Adipocyte (in vitro differentiated cells): ENCODE measurements at places on chromosomes 6 and 20.

GRCh38 chr6:11538052-11538818 lies 686 bp downstream of the TMEM170B start:
- DNase-seq = peak; percentile 64

DNA sequence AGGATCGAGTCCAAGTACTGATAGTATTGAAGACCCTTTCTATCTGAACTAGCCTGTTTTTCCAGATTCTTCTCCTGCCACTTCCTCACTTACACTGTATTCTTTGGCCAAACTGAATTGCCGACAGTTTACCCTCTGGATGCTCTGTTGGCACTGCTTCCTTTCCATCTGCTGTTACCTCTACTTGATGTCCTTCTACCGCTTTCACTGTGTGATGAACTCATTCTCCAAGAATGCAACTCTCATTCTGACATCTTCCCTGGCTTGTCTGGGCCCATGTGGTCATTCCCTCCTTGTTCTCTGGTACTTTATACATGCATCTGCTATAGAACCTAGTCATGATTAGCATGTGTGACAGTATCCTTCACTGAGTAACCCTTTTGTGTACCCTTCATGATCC lies 16.3 kb downstream of the RPRD1B start:
- peak; percentile 41 for DNase-seq

DNA sequence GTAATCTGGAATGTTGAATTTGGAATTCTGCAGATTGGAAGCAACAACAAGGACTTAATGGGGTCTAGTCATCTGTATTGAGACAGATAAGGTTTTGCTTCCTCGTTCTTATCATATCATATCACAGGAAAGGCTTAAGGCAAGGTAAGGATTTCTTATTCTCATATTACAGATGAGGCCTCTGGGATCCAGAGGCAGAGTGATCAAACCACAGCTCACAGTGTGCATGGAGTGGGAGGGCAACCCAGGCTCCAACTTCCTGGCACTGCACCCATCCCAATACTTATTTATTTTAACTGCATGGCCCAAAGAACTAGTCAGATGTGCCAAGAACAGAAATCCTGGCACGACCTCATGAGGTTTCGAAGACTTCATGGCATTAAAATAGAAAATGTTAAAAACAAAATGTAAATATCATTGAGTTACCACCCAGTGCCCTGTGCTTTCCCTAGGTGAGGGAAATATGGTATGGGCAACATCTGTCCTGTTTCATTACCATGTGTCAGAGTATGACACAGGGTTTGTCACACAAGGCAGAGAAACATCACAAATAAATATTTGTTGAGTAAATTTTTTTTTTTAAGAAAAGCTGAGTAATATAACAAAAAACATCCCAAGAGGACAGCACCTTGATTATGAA lies 191.9 kb downstream of the ISM1 start:
- DNase-seq = peak; percentile 24

GRCh38 chr20:8663424-8663823 lies 405.5 kb upstream of the PLCB4 start:
- no peak for DNase-seq

DNA sequence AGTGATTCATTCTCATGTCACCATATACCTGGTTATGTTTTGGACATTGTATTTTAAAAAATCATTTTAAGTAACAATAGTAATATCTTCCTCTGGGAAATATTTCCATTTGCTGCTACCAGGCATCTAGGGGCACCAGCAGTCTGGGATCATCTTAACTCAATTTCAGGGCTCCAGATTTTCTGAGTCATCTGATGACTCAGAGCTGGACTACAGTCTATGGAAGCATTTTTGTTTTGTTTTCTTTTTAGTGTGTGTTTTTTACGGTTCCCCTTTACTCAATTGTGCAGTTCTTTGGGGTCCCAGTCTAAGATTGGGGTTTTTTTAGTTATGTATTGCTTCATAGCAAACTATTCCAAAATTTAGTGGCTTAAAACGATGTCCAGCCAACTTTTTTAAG lies 5.7 kb upstream of the FKBP5 start:
- no peak for DNase-seq

DNA sequence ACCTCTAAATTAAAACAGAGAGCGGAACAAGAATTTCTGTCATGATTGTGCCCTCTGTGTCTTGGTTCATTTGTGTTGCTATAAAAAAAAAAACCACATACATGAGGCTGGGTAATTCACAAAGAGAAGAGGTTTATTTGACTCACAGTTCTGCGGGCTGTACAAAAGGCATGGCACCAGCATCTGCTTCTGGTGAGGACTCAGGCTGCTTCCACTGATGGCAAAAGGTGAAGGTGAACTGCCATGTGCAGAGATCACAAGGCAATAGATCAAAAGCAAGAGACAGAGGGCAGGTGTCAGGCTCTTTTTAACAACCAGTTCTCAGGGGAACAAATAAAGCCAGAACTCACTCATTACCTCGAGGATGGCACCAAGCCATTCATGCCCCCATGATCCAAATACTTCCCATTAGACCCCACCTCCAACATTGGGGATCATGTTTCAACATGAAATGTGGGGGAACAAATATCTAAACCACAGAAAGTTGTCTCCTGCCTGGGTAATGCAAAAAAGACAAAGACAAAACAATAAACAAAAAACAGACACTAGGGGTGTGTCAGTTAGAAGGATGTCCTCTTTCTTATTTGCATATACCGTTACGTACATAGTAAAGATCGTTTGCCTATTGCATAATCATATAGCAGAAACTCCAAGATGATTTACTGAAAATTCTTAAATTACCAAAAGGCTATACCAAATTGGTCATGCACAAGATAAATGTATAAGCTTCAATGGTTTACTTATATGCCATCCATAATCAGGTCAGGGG lies 17.0 kb downstream of the SERPINB9 start:
- no peak for DNase-seq

GRCh38 chr20:25000268-25000801 lies 7.8 kb upstream of the APMAP start:
- peak; percentile 74 for DNase-seq

DNA sequence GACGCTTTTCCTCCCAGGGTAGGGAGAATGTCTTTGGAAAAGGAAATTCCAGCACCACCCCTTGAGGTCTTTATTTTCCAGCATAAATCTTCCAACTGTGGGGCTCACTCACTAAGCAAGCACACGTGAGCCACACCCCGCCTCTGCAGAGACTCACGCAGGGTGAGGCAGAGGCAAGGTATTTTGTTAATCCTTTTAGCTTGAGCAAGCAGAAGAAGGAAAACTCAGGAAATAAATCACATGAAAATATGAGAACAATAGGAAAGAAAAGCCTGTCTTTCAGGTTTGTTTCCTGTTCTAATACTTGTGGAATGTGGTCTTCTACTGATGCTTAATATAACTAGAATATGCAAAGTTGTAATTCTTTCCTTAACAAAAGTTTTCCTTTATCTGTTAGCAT lies 4.1 kb upstream of the PHACTR2 start:
- DNase-seq = peak; percentile 80

- no peak for DNase-seq
Observed at GRCh38 chr6:112990971-112991370, 643.8 kb downstream of the RFPL4B start.

DNA sequence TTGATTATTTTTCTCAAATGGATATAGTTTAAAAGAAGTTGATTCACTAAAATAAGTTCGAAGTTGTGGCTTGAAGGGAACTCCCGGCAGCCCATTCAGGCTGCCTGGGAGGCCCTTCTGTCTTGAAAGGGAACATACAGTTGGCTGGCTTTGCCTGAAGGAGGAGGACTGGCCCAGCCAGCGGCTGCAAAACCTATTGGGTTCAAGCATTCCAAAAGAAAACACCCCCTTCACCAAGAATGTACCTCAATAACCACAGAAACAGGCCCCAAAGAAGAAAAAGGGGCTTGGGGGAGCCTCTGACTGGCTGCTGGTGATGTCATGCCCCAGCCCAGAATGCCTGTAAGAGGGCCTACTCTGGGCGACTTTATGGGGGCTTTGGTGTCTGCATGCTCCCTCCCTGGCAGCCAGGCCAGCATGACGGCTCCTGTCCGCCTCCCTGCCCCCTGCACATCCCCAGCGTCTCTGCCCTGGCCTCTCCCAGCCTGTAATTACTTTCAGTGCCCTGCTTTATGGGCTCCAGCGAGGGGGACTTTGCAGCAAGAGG lies 36.5 kb downstream of the MAFB start:
- no peak for DNase-seq

DNA sequence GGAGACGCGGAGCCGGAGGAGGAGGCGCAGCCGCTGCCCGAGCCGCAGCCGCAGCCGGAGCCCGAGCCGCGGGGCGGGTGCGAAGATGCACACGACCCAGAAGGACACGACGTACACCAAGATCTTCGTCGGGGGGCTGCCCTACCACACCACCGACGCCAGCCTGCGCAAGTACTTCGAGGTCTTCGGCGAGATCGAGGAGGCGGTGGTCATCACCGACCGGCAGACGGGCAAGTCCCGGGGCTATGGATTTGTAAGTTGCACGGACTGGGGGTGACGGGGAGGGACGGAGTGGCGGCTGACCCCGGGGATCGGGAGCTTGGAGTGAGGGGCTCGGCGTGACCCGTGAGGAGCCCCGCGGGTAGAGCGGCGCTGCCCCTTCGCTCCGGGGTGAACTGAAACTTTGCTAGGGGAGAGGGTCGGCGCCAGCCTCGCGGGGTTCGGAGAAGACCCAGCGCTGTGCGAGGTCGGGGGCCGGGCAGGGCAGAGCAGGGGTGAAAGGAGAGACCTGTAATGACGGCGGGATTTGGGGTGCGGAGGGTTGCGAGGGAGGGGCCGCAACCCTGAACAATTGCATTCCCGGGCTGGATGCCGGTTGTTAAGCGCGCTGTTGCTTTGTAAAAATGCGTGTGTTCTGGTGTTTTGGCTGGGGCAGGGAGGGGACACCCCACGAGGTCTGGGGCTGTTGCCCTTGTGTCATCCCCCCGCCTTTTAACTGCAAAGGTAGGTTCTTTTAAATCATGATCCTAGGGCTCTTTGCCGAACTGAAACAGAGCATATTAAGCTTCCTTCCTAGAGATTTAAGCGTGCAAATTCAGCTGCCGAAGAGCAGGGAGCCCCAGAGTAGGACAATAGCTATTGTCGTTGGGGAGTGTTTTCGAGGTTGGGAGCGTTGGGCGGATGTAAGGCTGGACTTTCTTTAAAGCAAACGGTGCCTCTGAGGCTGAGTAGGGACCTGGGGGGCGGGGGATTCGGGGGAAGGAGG lies 628 bp downstream of the RBM24 start:
- peak; percentile 66 for DNase-seq

- DNase-seq = peak; percentile 76
Observed at GRCh38 chr6:1390133-1390945, 963 bp downstream of the FOXF2 start.

GRCh38 chr6:36765594-36766398 lies 68.2 kb downstream of the RAB44 start:
- peak; percentile 92 for DNase-seq

GRCh38 chr6:50661636-50662035 lies 51.7 kb upstream of the TFAP2D start:
- DNase-seq = no peak

- DNase-seq = no peak
Observed at GRCh38 chr6:154402081-154402780, 45.6 kb upstream of the IPCEF1 start.

GRCh38 chr20:60269573-60270162 lies 311.4 kb downstream of the CDH26 start:
- no peak for DNase-seq

DNA sequence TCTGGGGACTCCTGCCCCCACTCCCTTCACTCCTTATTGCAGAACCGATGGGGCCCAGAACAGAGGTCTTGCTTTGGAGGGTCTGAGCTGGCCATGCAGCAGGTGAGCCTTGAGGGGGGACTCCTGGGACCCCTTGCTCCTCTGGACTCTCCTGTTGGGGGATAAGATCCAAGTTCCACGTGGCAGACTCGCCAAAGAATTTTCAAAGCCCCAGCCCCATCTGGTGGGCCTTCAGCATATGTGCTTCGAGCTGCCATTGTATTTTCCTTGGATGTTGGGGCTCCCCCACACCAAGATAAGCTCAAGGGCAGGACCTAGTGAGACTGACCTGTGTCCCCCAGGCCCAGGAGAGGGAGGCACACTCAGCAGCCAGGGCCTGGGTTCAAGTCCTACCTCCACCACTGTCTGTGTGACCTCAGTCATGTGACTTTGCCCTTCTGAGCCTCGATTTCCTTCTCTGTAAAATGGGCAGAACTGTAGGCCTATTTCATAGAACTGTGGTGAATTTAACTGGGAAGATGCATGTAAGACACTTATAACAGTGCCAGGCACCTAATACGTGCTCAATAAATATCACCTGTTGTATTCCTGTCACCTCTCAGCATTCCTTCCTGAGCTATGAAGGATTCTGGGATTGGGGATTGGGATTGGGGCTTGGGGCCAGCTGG lies 115.5 kb downstream of the VEGFA start:
- DNase-seq = no peak

DNA sequence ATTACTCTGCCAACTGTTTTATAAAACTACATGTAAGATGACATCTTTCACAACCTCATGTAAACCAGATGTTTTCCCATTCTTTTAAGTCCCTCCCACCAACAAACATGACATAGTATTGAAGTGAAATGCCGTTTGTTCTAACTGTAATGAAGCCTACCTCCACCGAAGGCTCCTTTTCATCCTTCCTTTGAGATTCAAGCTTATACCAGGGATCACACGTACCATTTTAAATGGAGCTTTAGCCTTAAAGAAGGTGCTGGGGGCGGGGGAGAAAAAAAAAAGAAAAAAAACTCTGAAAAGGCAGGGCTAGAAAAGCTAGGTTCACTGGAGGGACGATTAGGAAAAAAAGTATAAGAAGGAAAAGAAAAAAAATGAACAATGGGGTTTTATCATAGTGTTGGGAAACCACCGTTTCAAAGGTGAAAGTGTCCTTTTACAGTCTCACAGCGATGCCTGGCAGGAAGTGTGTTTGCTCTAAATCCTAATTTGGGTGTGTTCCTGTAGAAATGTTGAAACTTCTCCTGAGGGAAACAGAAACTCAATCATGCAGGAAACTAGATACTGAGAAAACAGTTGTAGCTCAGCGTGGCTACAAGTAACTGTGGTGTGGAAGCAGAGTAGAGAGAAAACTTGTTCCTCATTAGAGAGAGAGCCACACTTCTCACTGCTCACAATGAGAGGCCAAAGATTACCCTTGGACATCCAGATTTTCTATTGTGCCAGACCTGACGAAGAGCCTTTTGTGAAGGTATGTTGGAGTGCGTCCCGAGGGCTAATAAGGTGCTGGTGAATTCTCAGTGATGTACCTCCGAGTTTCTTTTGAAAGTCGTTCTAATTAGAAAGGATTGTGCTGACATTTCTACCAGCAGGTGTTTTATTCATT lies 37.6 kb upstream of the HINT3 start:
- DNase-seq = peak; percentile 96

- peak; percentile 57 for DNase-seq
Observed at GRCh38 chr20:39039261-39039660, 77.1 kb downstream of the DHX35 start.

DNA sequence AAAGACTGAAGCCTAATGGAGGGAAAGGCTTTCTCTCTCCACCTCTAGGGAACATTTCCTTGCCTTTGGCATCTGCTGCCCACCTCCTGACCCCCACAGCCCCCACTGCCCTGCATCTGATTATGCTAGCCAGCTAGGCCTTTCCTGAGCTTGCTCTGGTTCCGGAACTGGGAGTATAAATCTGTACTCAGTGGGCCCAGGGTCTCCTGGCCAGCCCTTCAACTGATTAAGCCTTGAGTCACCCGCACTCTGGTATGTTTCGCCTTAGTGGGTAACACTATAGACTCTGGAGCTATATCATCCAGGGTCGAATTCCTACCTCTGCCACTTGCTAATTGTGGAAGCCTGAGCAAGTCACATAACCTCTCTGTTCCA lies 45.6 kb upstream of the RIPOR2 start:
- DNase-seq = peak; percentile 23
